ENCODE measurements at places on chromosomes 13 and 19.

GRCh38 chr19:11444059-11444458 lies 8.6 kb downstream of the PRKCSH start:
- no peak for DNase-seq

GRCh38 chr19:41480336-41480735 lies 37.4 kb downstream of the ERICH4 start:
- DNase-seq = no peak

GRCh38 chr13:79349011-79349410 lies 57.0 kb downstream of the RBM26 start:
- DNase-seq = peak; percentile 4

GRCh38 chr19:5308451-5309437 lies 31.9 kb downstream of the PTPRS start:
- peak; percentile 86 for DNase-seq

GRCh38 chr13:94053986-94054593 lies 425.4 kb downstream of the DCT start:
- no peak for DNase-seq

DNA sequence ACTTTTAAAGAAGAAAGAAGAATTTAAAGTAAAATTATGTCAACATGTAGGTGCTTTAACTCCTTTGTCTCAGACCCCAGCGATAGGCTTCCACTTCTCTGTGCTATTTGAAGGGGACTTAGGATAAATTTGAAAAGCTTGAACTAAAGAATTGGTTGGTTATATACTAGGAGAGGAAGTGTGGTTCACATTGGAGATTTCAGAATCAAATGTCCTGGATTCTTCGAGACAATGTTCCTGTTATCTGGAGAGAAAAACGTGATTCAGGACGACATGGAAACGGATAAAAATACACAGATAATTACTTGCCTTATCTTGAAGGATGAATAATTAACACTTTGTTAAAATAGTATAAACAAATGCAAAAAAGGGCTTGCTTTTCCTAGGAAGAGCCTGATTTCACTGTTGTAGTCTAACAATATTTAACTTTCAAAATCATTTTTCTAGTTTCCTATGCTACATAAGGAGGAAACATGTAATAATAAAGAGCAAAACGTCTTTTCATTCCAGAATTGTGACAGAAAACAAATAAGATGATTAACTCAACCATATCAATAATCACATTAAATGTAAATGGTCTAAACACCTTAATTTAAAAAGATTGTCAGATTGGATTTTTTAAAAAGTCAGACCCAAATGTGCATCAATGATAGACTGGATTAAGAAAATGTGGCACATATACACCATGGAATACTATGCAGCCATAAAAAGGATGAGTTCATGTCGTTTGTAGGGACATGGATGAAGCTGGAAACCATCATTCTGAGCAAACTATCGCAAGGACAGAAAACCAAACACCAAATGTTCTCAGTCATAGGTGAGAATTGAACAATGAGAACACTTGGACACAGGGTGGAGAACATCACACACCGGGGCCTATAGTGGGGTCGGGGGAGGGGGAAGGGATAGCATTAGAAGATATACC lies 724 bp upstream of the ZNF780A start:
- DNase-seq = no peak

- DNase-seq = no peak
These were observed 34.4 kb downstream of the TPP2 start for GRCh38 chr13:102631198-102631597.

DNA sequence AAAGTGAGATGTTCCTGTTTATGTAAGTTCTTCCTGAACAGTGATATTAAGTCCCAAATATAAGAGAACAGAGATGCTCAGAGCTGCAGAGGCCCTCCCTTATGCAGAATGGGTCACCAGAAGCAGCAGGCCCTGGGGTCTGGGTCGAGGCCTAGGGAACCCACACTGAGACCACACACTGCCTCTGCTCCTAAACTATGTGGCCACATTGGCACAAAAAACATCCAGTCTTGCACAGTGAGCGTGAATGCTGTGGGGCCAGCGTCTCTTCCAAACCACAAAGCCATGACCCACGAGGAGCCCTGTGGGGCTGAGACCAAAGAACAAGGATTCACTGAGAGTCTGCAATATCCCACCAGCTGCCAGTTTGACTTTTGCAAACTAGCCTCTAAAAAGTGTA lies 23.6 kb downstream of the PROZ start:
- DNase-seq = peak; percentile 44
